ENCODE measurements at places on chromosomes 12 and 14.

GRCh38 chr12:53045696-53046045 lies 4.2 kb upstream of the TNS2 start:
- no peak for DNase-seq

DNA sequence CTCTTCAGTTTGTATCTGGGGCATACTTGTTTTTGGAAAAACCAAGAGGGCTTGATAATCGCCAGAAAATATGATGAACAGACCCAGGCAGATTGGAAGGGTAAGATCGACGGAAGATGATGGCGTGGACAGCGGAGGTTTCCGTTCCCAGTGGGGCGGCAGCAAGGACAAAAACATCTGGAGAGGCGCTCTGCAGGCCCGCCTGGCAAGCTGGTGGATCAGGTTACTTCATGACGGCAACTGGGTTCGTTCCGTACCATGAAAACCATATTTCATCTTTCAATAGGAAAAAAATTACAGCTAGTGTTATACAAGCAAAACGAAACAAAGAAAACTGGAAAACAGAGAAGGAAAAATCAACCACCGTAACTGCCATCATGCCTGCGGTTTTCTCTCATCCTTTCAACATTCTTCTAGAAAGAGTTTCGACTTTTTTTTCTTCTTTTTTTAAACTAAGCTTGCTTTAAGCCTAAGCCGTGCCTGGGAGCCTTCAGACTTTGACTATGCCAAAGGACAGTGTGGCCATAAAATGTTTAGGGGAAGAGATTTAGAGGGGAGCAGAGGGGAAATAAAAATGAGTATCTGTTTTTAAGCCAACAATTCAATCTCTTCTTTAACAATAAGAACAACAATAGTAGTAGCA lies 210.5 kb downstream of the FOXN3 start:
- DNase-seq = no peak

DNA sequence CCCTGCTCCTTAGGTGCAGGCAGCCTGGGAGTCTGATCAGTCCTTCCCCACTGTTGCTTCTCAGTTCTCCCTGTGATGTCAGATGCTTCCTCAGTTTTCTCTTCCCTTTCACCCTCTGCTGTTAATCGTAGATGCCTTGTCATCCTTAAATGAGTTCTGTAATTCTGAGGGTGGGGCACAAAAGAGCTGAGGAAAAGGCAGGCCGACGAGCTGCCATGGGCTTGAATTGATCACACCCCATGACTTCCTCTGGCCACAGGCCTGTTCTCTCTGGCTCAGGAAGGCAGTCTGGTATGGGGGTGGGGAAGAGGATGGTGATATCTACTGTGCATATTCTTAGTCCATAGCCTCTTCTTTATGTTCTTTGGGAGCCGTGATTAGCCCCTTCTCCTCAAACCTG lies 5.2 kb upstream of the AP1G2 start:
- DNase-seq = peak; percentile 15

GRCh38 chr14:55245657-55246268 lies 25.5 kb upstream of the FBXO34 start:
- peak; percentile 50 for DNase-seq

GRCh38 chr12:8014836-8015235 lies 17.7 kb upstream of the FOXJ2 start:
- no peak for DNase-seq

- peak; percentile 83 for DNase-seq
These were observed at the start of gene RAPGEF3 for GRCh38 chr12:47758834-47759690. Gene RAPGEF3, minus strand, starts transcription at chr12:47758880. Its CDS starts 324 bp downstream, at chr12:47758556.

DNA sequence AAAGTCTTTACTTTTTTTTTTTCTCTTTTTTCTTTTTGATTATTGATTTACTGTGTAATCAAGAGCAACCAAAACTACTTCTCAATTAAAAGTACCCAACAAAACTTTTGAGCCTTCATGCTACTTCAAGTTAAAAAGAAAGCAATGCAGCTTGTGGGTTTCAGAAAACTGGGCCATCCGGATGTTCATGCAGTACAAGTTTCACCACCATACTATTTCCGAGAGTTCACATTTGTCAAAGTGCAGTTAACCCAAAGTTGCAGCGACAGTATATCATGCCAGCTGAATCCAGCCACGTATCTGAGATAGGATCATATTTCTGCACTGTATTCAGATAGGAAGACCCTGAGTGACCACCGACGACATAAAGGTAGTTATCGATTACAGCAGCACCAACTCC lies 33.0 kb downstream of the KLHL28 start:
- no peak for DNase-seq

GRCh38 chr14:53126731-53127130 lies 26.4 kb downstream of the DDHD1 start:
- DNase-seq = no peak

- no peak for DNase-seq
These were observed 58.7 kb downstream of the CCDC59 start for GRCh38 chr12:82299319-82300025.

GRCh38 chr12:59370933-59371332 lies 224.9 kb upstream of the SLC16A7 start:
- no peak for DNase-seq

DNA sequence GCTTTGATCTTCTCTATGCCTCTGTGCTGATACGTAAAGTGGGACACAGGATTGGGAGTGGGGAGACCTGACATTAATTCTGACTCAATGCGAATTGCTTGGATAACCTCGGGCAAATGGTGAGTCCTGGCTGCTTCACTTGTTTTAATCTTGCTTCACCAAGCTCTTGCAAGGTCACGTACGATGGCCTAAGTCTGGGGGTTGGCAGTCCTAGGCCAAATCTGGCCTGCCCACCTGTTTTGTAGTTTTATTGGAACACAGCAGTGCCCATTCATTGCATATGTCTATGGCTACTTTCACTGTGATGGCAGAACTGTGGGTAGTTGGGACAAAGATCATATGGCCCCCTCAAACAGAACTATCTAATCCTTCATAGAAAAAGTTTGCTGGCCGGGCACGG lies 13.4 kb downstream of the CLSTN3 start:
- no peak for DNase-seq

DNA sequence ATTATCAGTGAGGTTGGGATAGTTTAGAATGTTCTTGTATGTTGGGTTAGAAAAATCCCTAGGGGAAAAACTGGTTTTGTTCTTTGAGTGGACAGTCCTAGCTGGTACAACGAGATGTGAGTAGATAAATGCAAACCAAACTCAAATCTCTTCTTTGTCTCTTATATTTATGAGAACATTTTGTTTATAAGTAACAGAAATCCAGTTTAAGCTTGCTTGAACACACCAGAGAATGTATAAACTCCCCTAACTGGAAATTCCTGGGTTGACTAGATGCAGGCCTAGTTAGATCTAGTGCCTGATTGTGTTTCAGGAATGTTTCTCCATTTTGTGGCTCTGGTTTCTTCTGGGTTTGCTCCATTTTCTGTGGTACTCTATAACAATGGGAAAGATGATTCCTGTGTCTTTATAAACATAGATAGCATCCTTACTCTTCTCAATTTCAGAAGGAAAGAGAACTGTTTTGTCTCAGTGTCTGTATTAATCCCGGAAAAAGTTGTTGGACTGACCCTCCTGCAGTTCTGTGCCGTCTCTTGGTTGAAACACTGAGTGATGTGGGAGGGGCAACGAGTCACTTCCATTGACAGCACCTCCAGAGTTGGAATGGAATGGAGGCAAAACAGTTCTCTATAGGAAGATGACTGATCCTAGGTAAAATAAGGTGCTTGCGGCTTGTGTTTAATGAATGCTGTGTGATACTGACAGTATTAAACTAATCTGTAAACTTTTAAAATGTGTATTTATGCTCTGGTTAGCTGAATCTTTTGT lies 244.8 kb downstream of the TMTC2 start:
- no peak for DNase-seq

- DNase-seq = no peak
These were observed 9.4 kb upstream of the PLBD2 start for GRCh38 chr12:113348849-113349536.

- no peak for DNase-seq
These were observed 59.4 kb downstream of the GARIN6 start for GRCh38 chr12:99706736-99707473.

DNA sequence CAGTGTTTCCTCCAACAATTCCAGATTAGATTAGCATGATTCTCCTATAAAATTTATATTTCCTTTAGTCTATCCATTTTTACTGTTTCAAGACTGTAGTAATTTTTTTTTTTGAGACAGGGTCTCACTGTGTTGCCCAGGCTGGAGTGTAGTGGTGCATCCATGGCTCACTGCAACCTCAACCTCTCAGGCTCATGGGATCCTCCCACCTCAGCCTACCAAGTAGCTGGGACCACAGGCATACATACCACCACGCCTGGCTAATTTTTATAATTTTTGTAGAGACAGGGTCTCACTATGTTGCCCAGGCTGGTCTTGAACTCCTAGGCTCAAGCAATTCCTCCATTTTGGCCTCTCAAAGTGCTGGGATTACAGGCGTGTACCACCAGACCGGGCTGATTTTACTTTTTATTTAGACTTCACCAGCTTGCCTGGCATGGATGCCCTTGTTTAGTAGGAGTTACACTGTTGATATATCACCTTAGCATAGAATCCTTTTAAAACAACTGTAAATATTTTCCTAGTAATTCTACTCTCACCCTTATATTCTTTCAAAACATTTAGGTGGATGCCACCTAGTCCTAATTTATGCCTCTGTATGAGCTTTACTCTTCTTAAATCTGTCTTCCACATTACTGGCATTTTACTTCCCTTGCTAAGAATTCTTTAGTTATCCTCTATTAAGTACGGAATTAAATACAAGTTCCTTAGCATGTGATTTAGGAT lies 55.8 kb upstream of the LIMA1 start:
- DNase-seq = no peak

- DNase-seq = no peak
These were observed 98.3 kb downstream of the UNC79 start for GRCh38 chr14:93528884-93529558.

DNA sequence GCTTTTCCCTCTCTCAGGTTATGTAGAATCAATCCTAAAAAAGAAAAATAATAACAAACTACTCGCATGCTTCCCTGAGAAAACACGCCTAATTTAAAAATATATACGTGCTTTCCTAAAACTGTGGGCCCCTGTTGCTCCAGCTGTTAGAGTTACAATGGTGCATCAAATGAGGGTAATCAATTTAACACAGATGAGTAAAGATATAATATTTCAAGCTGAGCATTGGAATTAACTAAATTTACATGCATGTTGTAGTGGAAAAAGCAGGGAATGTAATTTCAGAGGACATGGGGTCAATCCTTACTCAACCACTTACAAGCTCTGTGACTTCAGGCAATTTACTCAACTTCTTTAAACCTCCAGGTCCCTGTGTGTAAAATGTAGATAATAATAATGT lies 22.4 kb upstream of the LGR5 start:
- no peak for DNase-seq

DNA sequence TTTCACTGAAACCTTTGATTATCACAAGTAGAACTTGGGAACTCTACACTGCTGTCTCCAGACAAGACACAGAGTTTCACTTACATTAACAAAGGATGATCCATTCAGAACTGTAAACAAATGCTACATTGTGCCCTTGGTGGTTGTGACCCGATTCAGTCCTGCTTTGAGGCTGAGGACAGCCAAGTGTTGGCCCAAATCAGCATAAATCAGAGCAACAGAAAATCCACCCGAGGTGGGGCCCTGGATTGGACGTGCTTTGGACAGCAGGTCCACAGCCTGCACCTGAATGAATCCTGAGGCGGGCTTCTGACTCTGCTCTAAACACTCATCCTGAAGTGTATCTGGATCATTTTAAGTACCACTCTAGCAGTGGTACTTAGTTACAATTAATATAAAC lies 68.8 kb downstream of the PPP2R5C start:
- peak; percentile 43 for DNase-seq

DNA sequence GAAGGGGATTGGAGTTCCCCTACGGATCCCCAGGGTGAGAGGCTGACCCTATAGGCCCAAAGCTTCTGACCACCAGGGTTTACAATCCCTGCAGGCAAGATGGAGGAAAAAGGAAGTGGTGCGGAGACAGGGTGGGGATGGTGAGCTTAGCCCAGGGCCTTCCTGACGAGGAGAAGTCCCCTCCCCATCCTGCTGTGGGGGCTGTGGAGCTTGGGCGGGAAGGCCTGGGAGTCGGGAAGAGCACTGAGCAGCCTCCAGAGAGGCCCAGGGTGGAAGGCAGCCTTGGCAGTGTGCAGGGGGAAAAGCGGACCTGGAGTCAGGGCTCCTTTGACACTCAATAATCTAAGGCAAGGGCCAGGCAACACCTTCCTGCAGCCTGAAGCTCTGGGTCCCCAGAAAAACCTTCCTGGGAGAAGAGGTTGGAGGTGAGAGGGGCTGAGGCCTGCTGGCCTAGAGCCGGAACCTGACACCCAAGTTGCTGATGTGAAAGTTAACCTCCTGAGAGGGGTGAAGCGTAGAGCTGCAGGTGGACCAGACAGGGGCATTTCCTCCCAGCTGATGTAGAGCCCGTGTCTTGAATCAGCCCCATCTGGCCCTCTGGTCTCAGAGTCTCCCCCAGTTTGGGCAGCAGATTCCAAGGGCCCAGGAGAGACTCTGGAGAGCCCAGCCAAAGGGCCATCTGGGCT lies 6.0 kb downstream of the HDAC7 start:
- DNase-seq = no peak

- DNase-seq = peak; percentile 19
These were observed 250.5 kb downstream of the DPF3 start for GRCh38 chr14:72643317-72643801.

- DNase-seq = no peak
These were observed 51.6 kb downstream of the RPS6KA5 start for GRCh38 chr14:91008759-91009409.

DNA sequence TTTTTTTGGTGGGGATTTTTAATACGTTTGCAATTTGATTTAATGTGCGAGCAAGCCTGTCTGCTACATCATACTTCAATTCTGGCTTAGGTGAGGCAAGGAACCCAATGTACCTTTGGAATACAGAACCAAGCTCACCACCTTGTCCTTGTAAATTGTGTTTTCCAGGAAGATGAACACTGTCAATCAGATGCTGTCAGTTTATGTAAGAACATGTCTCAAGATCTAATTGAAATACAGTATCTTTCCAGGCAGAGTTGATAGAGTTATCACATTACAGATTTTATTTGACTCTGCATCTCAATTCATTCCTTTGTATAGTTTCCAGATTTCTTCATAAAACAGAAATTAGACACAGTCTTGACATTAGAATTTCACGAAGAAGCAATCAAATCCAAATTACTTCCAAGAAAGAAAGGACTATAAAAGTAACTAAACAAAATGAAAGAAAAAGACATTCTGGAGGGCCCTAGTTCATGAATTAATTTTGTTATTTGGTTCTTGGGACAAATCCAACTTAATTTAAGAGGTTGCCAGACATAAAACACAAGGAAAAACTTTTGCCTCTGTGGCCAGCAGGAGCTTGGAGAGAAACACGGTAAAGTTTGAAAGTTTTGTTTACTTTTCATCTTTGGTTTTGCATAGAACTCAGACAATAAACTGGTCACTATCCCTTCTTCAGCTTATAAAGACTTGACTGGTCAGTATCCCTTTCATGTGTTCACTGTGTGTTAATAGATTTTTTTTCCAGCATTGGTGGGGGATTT lies 16.4 kb upstream of the MED13L start:
- no peak for DNase-seq

GRCh38 chr12:65953631-65954030 lies 129.3 kb downstream of the HMGA2 start:
- no peak for DNase-seq

Data from head of caudate nucleus (tissue), 42 donors.